ENCODE measurements at places on chromosomes 2 and 18. TPM values are rescaled to one million over a fixed set of nuclear protein-coding genes. Genes with fewer than 3 reads are reported as not detected.

GRCh38 chr18:59140302-59140885 lies 710 bp downstream of the SEC11C start:
- no peaks in the 10 kb centered on the region for H3K36me3 ChIP-seq
- peak; percentile 29 for DNase-seq
- peak overlapping the region; percentile 81 for H3K4me3 ChIP-seq
- no peaks in the 10 kb centered on the region for H3K4me1 ChIP-seq
- H3K27me3 ChIP-seq = no peaks in the 10 kb centered on the region
- H3K27ac ChIP-seq = peak overlapping the region; percentile 87

GRCh38 chr2:174607584-174607983 lies 10.0 kb upstream of the WIPF1 start:
- no peak overlapping the region for H3K4me3 ChIP-seq

GRCh38 chr2:97932975-97933662 lies 62.6 kb downstream of the TMEM131 start:
- H3K27ac ChIP-seq = no peak overlapping the region
- H3K36me3 ChIP-seq = no peaks in the 10 kb centered on the region
- no peaks in the 10 kb centered on the region for H3K27me3 ChIP-seq
- peaks cover 21% of the 10 kb centered on the region for H3K4me1 ChIP-seq

DNA sequence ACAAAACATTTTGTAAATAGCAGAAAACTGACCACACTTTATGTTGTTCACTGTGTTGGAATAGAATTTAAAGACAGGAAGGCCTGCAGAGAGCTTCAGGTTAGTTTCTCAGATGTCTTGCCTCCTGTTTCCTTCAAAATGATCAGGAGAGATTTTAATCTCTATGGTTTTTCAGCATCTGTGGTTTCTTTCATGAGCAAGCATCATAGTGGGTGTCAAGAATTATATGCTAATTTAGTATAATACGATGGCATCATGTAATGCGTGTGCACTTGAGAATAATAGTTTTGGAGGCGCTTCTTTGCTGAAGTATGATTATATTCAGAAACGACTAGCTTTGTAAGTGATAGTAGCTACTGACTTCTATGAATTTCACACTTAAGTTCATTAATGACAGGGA lies 149.9 kb downstream of the PLCL1 start:
- peaks cover 23% of the 10 kb centered on the region for H3K4me1 ChIP-seq
- no peak overlapping the region for H3K4me3 ChIP-seq
- no peaks in the 10 kb centered on the region for H3K36me3 ChIP-seq
- no peaks in the 10 kb centered on the region for H3K27me3 ChIP-seq
- no peak overlapping the region for H3K27ac ChIP-seq

Gene PTGR3
- total RNA-seq = 49.4 TPM

GRCh38 chr18:13451661-13452387 lies 233.3 kb downstream of the LDLRAD4 start:
- H3K36me3 ChIP-seq = no peaks in the 10 kb centered on the region
- H3K4me1 ChIP-seq = peaks cover 45% of the 10 kb centered on the region
- H3K27me3 ChIP-seq = no peaks in the 10 kb centered on the region
- no peak for DNase-seq
- peak overlapping the region; percentile 29 for H3K27ac ChIP-seq

DNA sequence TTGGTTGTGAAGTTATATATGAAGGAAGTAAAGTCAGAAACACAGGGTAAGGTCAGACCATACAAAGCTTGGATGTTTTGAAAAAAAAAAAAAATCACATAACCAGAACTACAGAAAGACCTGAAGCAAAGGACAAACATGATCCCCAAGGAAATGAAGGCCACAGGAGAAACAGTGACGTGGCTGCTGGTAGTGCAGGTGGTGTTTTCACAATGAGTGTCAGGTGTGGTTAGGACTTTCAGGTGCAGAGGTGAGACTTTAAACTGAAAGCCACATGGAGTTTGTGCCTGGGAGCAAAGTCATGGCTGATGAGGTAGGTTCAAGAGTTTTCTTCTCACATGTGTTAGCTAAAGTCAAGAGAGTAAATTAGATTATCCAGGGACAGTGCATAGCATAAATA lies 270.7 kb downstream of the PIEZO2 start:
- H3K36me3 ChIP-seq = no peaks in the 10 kb centered on the region
- no peaks in the 10 kb centered on the region for H3K27me3 ChIP-seq
- H3K4me3 ChIP-seq = no peak overlapping the region

GRCh38 chr2:79734518-79734917 lies 221.7 kb downstream of the CTNNA2 start:
- no peak overlapping the region for H3K27ac ChIP-seq
- no peak for DNase-seq
- H3K36me3 ChIP-seq = no peaks in the 10 kb centered on the region
- H3K27me3 ChIP-seq = no peaks in the 10 kb centered on the region
- no peaks in the 10 kb centered on the region for H3K4me1 ChIP-seq

GRCh38 chr2:231709636-231709980 lies 1.3 kb downstream of the PTMA start:
- H3K36me3 ChIP-seq = peaks cover 8% of the 10 kb centered on the region
- peaks cover 51% of the 10 kb centered on the region for H3K4me1 ChIP-seq
- peak overlapping the region; percentile 98 for H3K27ac ChIP-seq
- H3K27me3 ChIP-seq = no peaks in the 10 kb centered on the region

- DNase-seq = no peak
- no peaks in the 10 kb centered on the region for H3K36me3 ChIP-seq
- H3K27ac ChIP-seq = no peak overlapping the region
- H3K27me3 ChIP-seq = no peaks in the 10 kb centered on the region
- H3K4me3 ChIP-seq = no peak overlapping the region
- H3K4me1 ChIP-seq = no peaks in the 10 kb centered on the region
Observed at GRCh38 chr2:70388128-70388527, 86.3 kb upstream of the FAM136A start.

DNA sequence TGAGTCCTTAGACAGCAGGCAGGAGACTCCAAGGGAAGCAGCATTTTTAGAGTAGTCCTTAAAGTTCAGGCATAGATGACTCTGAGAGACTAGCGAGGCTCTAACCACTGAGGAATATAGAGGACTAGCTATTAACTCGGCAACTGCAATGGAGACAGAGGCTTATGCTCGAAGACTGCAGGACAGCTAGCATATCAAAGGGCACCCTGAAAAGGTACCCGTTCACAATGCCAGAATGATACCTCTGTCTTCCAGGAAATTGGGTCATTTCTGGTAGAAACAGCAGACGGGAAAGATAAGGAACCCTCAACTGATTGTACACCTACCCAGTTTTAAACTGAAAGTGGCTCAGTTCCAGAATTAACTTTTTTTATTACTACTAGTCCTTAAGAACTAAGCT lies 1204.0 kb upstream of the ZEB2 start:
- no peaks in the 10 kb centered on the region for H3K27me3 ChIP-seq
- DNase-seq = no peak
- no peak overlapping the region for H3K4me3 ChIP-seq
- H3K27ac ChIP-seq = no peak overlapping the region
- no peaks in the 10 kb centered on the region for H3K4me1 ChIP-seq

- H3K36me3 ChIP-seq = no peaks in the 10 kb centered on the region
- no peak overlapping the region for H3K27ac ChIP-seq
- H3K27me3 ChIP-seq = no peaks in the 10 kb centered on the region
- H3K4me1 ChIP-seq = no peaks in the 10 kb centered on the region
- no peak for DNase-seq
- H3K4me3 ChIP-seq = no peak overlapping the region
Observed at GRCh38 chr2:22499082-22499839, 885.7 kb upstream of the KLHL29 start.

- no peak for DNase-seq
- peaks cover 40% of the 10 kb centered on the region for H3K27me3 ChIP-seq
- no peaks in the 10 kb centered on the region for H3K36me3 ChIP-seq
- H3K4me3 ChIP-seq = no peak overlapping the region
- no peak overlapping the region for H3K27ac ChIP-seq
- H3K4me1 ChIP-seq = no peaks in the 10 kb centered on the region
Observed at GRCh38 chr2:232459419-232460035, 3.6 kb downstream of the ALPI start.

Data from heart left ventricle (tissue), 16 donors.